Tongue (tissue), 3 donors: ENCODE measurements at places on chromosomes 2 and 18. TPM values are rescaled to one million over a fixed set of nuclear protein-coding genes. Genes with fewer than 3 reads are reported as not detected.

PCARE gene
- total RNA-seq = 3.3 TPM

COBLL1 gene
- total RNA-seq = 27.1 TPM

G6PC2 gene
- total RNA-seq = not detected

FSHR gene
- not detected for total RNA-seq

WDFY1 gene
- total RNA-seq = 58.8 TPM

ARHGAP25 gene
- 5.4 TPM for total RNA-seq

ITGAV gene
- total RNA-seq = 117 TPM

IL1RN gene
- total RNA-seq = 44.7 TPM

ABCG8 gene
- total RNA-seq = not detected

FNDC4 gene
- total RNA-seq = 9.5 TPM

CCDC141 gene
- 39.1 TPM for total RNA-seq

IGFBP5 gene
- total RNA-seq = 499 TPM

NPPC gene
- 10.7 TPM for total RNA-seq

HAAO gene
- 24.3 TPM for total RNA-seq

SCN2A gene
- 0.31 TPM for total RNA-seq

CCDC68 gene
- total RNA-seq = 5.0 TPM

CYP27A1 gene
- total RNA-seq = 19.8 TPM

FAM237A gene
- not detected for total RNA-seq

HOXD9 gene
- total RNA-seq = 1.8 TPM

TPO gene
- 4.4 TPM for total RNA-seq

OSR1 gene
- total RNA-seq = 20.1 TPM

INO80C gene
- 22.8 TPM for total RNA-seq

PRSS56 gene
- 0.82 TPM for total RNA-seq

RTP5 gene
- not detected for total RNA-seq

LYG1 gene
- total RNA-seq = 0.41 TPM

COL4A3 gene
- total RNA-seq = 7.3 TPM

SLC4A3 gene
- total RNA-seq = 1.5 TPM

FSIP2 gene
- total RNA-seq = 3.1 TPM

MEP1B gene
- total RNA-seq = 0.10 TPM

RSAD2 gene
- 2.6 TPM for total RNA-seq

GPR17 gene
- 0.31 TPM for total RNA-seq

VSNL1 gene
- total RNA-seq = 20.6 TPM

YIPF4 gene
- total RNA-seq = 34.1 TPM

GAL3ST2 gene
- total RNA-seq = not detected
